Eye (tissue), 1 donor: ENCODE measurements at places on chromosomes 5 and 9.
A peak's percentile ranks its signal among the peaks of the same experiment; 100 is the strongest.

GRCh38 chr9:137078701-137079400 lies 1.5 kb downstream of the UAP1L1 start:
- DNase-seq, result peak; percentile 39

DNA sequence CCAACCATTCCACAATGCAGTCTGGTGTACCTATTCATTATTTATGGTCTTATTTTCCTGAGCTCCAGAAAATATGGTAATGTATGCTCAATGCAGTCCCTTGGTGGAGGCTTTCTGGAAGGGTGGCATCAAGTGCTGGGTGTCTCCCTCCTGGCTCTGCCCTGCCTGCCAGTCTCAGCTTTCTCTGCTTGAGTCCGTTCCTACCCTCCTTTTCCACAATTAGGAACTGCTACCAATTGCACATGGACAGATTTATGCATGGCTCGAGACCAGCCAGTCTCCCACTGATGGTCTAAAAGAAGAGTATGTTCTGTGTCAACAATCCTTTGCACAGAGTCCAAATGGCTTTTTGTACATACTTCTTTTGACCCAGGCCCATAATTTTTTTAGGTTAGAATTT lies 189.8 kb downstream of the TLE1 start:
- DNase-seq, result no peak

DNA sequence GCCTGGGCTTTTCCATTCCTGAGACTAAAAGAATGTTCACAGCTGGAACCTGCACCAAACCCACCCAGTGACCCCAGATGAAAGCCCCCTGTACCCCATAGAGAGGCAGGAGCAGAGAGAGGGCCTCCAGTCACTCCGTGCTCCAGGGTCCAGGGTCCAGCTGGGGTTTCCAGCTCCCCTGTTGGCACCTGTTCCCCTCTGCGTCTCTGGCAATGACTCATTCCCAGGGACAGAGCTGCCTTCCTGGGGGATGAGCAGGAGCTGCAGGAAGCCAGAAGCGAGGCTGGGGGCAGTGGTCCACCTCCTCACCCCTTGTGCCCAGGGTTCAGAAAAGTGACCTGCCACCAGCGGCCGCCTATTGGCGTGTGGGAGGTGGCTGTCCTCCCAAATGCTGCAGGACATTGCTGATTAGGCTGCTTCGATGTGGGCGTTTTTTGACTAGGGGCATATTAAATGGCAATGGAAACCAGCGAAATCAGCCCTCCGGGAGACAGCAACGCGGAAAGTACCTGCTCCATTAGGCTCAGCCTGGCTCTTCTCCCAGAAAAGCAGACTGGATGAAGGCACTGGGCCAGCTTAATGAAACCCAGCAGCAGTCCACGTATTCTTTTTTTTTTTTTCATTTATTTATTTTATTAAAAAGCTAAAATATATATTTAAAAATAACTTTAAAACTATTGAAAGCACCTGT lies 97.4 kb downstream of the DAP start:
- DNase-seq, result no peak

DNA sequence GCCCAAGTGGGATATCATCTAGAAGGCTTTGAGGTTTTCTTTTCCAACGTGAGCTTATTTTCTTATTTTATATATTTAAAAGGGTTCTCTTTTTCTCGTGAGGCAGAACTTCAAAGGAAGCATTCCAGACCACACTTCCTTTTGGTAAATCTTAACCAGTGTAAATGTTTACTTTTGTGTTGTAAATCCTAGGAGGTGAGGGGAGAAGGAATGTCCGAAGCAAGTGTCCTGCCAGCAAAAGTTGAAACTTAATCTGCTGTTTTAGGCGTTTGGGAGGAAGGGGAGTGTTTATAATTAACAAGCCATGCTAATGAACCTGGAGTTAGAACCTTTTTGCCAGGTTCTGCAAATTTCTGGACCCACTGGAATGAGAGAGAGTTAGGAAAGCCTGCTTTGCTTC lies 37.9 kb downstream of the WWC1 start:
- DNase-seq, result no peak

DNA sequence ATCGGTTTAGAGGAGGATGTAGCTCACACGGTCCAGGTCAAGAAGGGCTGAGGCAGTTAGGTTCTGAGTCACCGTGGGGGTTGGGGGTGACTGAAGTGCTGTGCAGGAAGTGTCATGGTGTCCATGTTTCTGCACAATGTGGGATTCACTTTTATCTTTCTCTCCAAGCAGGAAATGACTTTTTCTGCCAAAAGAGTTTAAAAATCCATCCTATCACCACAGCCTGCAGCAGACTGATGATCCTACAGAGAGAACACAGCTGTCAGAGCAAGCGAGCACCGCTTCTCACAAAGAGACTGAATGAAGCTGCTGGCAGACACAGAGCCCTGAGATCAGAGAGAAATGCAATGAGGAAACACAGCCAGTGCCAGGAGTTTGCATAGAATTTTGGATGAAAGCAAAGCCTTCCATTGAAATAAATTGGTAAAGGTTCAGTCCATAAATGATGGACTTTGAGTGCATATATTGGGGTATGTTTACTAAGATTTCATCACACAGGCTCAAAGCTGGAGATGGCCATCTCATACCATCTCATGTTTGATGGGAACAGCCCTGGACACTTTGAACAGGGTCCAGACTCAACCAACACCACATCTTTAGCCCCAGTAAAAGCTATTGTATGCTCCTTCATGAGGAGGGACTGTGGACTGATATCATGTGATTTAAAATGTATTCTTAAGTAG lies 213.9 kb upstream of the FBXL7 start:
- DNase-seq, result peak; percentile 41

GRCh38 chr5:127060470-127060985 lies 12.8 kb downstream of the C5orf63 start:
- no peak for DNase-seq

DNA sequence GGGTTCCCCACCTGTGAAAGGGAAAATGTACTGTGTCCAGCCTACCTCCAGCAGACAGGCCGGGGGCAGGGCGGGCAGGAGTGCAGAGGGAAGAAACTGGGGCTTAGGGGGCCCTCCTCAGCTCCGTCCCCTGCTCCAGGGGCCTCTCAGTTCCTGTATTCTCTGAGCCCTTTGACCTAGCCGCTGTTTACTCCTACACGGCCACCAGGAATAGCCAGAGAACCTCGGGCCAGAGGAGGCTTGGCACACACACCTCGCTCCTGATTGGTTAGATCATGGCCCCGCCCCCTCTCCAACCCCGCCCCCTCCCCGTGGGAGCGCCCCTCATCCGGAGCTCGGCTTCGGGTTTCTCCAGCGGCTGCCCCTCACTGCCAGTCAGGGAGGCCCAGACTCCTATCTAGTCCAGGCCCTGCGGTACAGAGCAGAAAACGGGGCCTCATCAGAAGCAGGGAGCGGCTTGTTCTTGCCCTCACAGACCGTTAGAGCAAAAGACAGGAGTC lies 2.2 kb downstream of the ST6GALNAC6 start:
- peak; percentile 90 for DNase-seq

DNA sequence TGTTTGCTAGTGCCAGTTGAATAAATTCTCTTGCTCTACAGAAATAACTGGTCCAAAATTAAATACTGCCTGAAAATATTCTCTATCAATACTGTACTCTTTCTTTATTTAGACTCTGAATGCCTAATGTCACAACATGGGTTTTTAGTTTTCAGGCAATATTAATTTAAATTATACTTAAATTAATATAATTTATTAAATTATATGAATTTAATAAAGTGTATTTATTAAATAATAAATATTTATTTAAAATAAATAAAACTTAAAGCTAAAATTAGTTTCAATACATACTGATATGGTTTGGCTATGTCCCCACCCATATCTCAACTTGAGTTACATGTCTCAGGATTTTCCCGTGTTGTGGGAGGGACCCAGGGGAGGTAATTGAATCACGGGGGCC lies 146.0 kb downstream of the PRR16 start:
- DNase-seq, result no peak

- no peak for DNase-seq
Measured at GRCh38 chr9:121510766-121511550, 11.3 kb upstream of the GGTA1 start.

GRCh38 chr9:137838576-137838975 lies 39.0 kb upstream of the CACNA1B start:
- DNase-seq, result no peak

DNA sequence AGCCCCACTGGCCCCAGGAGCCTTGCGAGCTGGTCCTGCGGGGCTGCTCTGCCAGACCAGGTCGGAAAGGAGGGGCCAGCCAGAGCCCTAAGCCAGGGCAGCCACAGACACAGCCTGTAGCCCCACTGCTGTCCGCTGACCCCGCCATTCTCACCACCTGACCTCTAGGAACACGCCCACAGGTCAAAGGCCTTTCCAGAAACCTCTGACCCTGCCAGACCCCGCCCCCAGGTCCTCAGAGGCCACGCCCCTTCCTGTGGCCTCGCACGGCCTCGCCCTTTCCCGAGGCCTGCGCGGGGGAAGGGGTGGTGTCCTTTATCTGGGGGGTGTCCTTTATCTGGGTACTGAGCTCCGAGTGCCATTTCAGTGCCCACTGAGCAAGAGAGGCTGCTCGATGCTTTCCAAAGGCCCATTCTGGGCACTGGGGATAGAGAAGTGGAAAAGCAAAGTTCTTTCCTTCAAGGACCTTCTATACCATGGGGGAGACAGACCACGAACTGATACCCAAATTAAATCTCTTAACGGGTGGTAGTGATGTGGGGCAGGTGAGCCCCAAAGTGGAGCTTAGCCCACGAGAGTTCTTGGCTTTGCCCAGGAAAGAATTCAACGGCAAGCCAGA lies 46.5 kb downstream of the P4HA2 start:
- no peak for DNase-seq

GRCh38 chr5:101728933-101729332 lies 567.2 kb downstream of the SLCO4C1 start:
- no peak for DNase-seq

- DNase-seq, result no peak
Measured at GRCh38 chr9:131310833-131311554, 21.5 kb downstream of the PLPP7 start.

DNA sequence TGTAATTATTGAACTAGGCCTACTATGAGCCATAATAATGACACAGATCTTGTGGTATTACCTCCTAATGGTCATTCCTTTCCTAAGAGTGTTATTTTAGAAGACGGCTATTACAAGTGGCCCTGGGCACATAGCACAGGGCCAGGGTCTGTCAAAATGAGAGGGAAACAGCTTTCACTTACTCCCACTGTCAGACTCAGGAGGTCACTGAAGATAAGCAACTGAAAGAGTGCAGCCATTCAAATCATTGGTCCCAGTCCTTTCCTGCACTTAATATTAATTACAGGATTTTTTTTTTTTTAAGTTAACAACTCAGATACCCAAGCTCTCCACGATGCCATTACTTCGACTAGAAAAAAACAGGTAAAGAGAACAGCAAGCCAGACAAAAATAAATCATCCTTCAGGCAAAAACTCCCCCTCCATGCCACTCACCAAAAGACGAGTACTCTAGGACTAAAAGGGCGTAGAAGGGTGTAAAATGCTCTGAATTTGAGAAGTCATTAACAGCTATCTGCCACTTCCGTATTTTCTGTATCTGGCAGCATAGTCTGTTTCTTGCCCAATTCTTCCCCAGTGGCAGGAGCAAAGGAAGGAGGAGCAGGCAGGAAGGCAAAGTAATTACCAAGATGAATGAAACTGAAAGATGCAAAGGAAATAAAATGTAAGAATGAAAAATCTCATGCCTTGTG lies 87.4 kb downstream of the ZNF608 start:
- DNase-seq, result no peak

DNA sequence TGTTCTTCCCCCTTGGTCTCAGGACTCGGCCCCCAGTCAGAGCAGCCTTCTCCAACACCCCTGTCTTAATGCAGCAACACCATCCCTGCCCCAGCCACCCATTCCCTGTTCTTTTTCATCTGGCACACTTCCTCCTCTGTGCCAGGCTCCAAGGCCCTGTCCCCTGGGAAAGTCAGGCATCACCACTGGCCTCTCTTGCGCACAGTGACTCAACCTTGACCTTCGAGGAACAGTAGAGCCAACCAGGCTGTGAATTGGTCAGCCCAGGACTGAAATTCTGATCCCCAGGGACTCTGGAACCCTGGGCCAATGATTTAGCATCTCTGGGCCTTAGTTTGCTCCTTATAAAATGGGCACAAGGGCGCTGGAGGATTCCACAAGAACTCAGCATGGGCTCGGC lies 10.5 kb upstream of the RALGDS start:
- DNase-seq, result no peak

- DNase-seq, result no peak
Measured at GRCh38 chr5:151730381-151730780, 28.1 kb downstream of the ATOX1 start.

DNA sequence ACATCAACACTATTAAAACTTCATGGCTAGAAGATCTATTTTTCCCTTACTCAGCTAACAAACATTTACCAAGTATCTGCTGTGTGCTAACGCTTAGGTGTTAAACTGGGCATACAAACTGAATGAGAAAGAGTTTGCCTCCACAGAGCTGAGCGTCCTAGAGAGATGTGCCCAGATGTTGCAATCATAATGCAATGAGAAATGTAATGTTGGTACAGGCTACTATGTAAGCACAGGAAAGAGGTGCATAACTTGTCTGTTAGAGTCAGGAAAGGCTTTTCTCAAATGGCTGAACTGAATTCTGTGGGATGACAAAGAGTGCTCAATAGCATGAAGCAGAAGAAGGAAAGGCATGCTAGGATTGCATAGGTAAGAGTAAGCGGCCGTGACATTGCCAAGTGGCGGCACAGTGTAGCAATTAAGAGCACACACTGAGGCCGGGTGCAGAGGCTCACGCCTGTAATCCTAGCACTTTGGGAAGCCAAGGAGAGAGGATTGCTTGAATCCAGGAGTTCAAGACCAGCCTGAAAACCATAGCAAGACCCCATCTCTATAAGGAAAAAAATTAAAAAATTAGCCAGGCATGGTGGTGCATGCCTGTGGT lies 137.8 kb downstream of the MEF2C start:
- no peak for DNase-seq

- peak; percentile 63 for DNase-seq
Measured at GRCh38 chr9:69877852-69878514, 57.4 kb downstream of the CFAP95 start.

DNA sequence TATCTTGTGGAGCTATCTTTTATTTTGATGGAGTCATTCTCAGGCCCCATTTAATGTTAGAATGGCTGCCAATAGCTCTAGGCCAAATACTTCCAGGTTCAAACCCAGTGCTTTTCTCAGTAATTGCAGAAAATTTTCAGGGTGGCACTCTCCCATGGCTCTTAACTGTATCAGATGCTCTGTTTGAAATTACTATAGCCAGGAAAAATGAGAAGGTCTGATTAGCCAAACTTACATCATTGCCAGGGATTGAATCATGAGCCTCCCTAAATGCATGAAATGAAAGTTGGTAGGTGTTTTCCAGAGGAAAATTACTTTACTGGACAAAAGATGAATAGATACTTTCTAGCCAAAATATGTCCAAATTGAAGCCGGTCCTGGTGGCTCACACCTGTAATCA lies 404.8 kb downstream of the MAT2B start:
- no peak for DNase-seq

- DNase-seq, result no peak
Measured at GRCh38 chr5:76021936-76022584, 61.1 kb upstream of the SV2C start.

- no peak for DNase-seq
Measured at GRCh38 chr5:34688015-34688810, 32.1 kb downstream of the RAI14 start.

DNA sequence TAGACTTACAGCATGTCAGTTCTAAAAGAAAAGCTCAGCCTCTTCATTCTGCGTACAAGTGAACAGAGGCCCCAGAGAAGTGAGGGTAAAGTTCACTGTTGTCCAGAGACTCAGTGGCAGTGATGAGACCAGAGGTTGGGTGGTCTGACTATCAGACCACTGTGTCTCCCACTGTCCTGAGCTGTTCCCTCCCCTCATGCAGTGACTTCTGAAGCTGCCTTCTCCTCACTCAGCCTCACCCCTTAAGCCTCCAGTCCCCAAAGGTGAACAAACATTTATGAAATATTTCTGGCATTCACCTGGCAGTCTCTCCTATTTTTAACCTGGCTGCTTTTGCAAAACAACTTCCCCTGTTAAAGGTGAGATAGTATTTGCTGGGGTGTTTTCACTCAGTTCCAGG lies 54.7 kb downstream of the ABLIM3 start:
- no peak for DNase-seq
